Thymus (tissue), 14 donors: ENCODE measurements at places on chromosomes 7 and 10.

DNA sequence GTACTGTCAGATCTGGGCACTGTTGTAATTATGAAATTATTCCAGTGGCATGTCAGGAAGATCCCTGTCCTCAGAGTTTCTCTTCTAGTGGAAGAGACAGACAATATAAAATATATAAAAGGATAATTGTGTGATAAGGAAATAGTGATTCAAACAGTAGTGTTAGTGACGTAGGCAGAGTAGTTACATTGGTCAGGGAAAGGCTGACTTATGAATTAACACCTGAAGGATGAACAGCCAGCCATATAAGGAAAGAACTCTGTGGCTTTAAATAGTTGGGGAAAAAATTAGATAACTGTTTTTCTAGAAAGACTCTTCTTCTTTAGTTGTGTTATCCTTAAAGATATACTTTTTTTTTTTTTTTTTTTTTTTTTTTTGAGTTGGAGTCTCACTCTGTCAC lies 37.7 kb downstream of the WAC start:
- H3K36me3 ChIP-seq: peaks cover 6% of the 10 kb centered on the region
- DNase-seq: no peak
- H3K27me3 ChIP-seq: no peaks in the 10 kb centered on the region
- no peaks in the 10 kb centered on the region for H3K4me1 ChIP-seq

DNA sequence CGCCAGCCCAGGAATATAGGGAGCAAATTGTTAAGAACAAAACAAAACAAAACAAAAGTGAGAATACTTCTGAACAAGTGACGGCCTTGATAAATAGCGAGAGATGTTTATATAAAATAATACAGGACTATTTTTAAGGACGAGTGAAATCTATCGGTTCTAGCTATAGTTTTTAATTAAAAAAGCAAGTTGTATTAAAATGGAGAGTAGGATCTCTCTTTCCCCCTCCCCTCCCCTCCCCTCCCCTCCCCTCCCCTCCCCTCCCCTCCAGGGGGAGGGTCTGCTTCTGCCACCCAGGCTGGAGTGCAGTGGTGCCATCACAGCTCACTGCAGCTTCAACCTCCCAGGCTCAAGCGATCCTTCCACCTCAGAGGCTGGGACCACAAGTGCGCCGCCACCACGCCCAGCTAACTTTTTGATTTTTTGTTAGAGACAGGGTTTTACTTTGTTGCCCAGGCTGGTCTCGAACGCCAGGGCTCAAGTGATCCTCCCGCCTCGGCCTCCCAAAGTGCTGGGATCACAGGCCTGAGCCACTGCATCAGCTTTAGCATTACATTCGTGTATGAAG lies 440 bp upstream of the TCAF1 start:
- H3K4me1 ChIP-seq: peaks cover 17% of the 10 kb centered on the region
- H3K27me3 ChIP-seq: no peaks in the 10 kb centered on the region
- H3K4me3 ChIP-seq: peak overlapping the region; percentile 72
- no peaks in the 10 kb centered on the region for H3K36me3 ChIP-seq
- H3K27ac ChIP-seq: peak overlapping the region; percentile 61

- no peaks in the 10 kb centered on the region for H3K4me1 ChIP-seq
- no peaks in the 10 kb centered on the region for H3K36me3 ChIP-seq
- no peaks in the 10 kb centered on the region for H3K27me3 ChIP-seq
- H3K4me3 ChIP-seq: no peak overlapping the region
These were observed 87.5 kb downstream of the GSAP start for GRCh38 chr7:77328669-77329068.

GRCh38 chr7:87337331-87337730 lies 8.1 kb upstream of the CROT start:
- no peaks in the 10 kb centered on the region for H3K27me3 ChIP-seq
- H3K4me1 ChIP-seq: no peaks in the 10 kb centered on the region
- no peak for DNase-seq
- H3K27ac ChIP-seq: no peak overlapping the region
- H3K36me3 ChIP-seq: no peaks in the 10 kb centered on the region
- H3K4me3 ChIP-seq: no peak overlapping the region

DNA sequence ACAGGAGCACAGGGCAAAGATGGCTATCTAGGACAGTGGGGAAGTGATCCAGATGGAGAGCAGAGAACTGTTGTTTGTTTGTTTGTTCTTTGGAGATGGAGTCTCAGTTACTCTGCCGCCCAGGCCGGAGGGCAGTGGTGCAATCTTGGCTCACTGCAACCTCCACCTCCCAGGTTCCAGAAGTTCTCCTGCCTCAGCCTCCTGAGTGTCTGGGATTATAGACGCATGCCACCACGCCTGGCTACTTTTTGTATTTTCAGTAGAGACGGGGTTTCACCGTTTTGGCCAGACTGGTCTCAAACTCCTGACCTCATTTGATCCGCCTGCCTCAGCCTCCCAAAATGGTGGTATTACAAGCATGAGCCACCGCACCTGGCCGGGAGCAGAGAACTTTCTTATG lies 20.9 kb downstream of the METTL2B start:
- no peaks in the 10 kb centered on the region for H3K27me3 ChIP-seq
- peaks cover 54% of the 10 kb centered on the region for H3K36me3 ChIP-seq
- DNase-seq: no peak
- H3K4me1 ChIP-seq: no peaks in the 10 kb centered on the region
- H3K27ac ChIP-seq: no peak overlapping the region

- H3K4me1 ChIP-seq: peaks cover 43% of the 10 kb centered on the region
- H3K27ac ChIP-seq: peak overlapping the region; percentile 26
These were observed 50.2 kb upstream of the PDCD4 start for GRCh38 chr10:110821508-110821907.

DNA sequence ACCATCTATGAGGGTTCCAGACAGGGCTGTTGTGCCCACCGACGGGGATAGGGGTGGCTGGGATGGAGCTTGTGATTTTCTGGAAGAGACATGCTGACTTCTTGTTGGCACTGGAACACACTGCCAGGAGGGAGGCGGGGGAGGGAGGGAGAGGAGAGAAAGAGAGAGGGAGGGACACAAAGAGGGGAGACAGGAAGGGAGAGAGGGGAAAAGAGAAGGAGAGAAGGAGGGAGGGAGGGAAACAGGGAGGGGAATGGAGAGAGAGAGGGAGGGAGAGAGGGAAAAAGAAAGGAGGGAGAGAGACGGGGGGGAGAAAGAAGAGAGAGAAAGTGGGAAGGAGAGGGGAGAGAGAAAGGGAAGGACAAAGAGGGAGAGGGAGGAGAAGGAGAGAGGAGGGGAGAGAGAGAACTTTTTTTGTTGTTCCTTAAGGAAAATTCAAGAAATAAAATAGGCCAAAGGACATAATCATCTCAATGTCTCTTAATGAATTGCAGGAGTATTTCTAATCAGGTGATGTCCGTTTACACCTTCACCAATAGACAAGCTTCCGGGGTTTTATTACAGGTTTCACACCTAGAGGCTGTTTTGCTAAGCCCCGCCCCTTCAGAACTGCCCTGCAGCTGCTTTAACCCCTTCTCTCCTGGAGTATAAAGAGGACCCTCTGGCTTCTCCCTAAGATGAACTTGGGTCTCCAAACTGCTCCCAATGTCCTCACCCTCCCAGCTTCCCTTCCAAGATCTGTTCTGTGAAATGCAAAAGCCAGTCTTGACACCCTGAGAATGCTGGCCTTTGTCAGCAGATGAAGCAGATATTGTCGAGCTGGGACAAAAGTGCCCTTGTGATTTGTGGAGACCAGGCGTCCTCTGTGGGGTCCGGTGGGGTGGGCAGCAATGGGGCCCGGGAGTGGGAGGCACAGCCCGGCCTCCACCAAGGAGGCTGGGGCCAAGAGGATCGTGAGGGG lies 82.0 kb upstream of the GTF2IRD1 start:
- no peaks in the 10 kb centered on the region for H3K4me1 ChIP-seq
- DNase-seq: no peak
- peaks cover 4% of the 10 kb centered on the region for H3K27me3 ChIP-seq
- no peak overlapping the region for H3K27ac ChIP-seq
- H3K4me3 ChIP-seq: no peak overlapping the region

DNA sequence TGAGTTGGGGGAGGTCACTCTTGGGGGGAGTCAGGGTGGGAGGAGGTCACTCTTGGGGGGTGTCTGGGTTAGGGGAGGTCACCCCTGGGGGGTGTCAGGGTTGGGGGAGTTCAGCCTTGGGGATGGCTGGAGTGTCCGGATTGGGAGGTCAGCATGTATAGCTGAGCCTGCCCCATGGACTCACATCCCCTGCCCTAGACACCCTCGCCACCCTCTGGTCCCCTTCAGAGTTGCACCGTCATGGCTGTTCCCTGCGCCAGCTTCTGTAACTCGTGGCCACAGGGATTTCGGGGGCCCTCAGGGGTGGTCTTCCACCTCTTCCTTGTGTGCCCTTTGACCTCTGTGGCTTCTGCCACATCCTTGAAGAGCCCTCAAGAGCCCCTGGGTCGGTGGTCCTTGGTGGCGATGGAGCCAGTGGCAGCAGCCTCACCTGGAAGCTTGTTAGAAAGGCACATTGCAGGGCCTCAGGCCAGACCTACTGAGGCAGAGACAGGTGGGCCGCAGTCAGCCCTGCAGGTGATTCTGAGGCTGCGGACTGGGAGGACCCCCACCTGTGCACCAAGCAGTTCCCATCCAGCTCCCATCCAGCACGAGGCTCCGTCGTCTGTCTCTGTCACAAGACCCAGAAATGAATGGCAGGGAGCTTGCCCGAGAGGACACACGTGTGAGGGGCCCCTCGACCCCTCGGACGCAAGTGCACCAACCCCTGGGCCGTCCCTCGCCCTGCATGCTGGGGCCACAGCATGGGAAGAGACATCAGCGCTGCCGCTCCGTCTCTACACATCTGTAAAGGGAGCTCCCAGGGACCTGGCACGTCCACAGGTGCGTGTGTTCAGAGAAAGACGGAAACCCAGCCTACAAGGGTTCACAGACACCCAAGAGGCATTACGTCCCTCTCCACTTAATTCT lies 44.7 kb upstream of the SUN1 start:
- H3K27ac ChIP-seq: no peak overlapping the region
- DNase-seq: no peak
- H3K4me3 ChIP-seq: no peak overlapping the region
- H3K36me3 ChIP-seq: peaks cover 22% of the 10 kb centered on the region
- H3K4me1 ChIP-seq: no peaks in the 10 kb centered on the region

GRCh38 chr10:5566614-5567013 lies 41.9 kb downstream of the CALML3 start:
- no peaks in the 10 kb centered on the region for H3K36me3 ChIP-seq
- H3K4me1 ChIP-seq: no peaks in the 10 kb centered on the region
- no peak for DNase-seq
- no peak overlapping the region for H3K4me3 ChIP-seq
- no peak overlapping the region for H3K27ac ChIP-seq

DNA sequence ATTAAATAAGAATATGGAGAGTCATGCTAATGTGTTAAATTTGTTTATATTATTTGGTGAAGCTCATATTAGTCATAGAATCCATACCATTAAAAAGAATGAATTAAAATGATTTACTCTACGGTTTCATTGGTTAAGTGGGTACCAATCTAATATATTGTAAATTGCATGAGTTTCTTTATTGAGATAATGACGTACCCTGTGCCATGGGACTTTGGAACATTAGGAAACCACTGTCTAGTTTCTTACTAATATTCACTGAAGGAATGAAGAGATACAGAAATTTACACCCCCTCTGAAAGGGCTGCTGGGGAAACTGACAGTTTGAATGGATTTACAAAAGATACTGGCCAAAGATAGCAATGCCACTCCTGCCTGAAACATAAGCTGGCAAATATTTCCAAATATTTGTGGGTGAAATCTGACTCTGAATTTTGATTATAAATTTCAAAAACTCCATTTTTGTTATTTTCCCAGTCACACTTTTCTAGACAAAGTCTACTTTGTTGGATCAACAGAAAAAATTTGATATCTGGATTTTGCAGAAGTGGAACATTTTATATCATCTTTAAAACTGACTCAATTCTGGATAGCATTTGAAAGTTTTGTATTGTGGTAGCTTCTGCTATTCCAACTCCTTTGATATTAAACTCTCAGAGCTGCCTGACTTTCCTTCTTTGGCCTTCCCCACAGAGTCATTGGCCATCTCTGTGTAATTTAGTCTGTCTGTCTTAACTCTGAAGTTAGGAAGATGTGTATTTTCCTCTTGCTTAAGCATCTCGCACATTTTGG lies 22.3 kb downstream of the MDFIC start:
- H3K4me1 ChIP-seq: no peaks in the 10 kb centered on the region
- no peaks in the 10 kb centered on the region for H3K36me3 ChIP-seq
- no peak overlapping the region for H3K27ac ChIP-seq
- H3K27me3 ChIP-seq: no peaks in the 10 kb centered on the region
- no peak for DNase-seq

- no peak overlapping the region for H3K4me3 ChIP-seq
- H3K27me3 ChIP-seq: peaks cover 2% of the 10 kb centered on the region
- DNase-seq: no peak
- H3K36me3 ChIP-seq: no peaks in the 10 kb centered on the region
These were observed 40.8 kb upstream of the WIPF3 start for GRCh38 chr7:29765490-29765889.

DNA sequence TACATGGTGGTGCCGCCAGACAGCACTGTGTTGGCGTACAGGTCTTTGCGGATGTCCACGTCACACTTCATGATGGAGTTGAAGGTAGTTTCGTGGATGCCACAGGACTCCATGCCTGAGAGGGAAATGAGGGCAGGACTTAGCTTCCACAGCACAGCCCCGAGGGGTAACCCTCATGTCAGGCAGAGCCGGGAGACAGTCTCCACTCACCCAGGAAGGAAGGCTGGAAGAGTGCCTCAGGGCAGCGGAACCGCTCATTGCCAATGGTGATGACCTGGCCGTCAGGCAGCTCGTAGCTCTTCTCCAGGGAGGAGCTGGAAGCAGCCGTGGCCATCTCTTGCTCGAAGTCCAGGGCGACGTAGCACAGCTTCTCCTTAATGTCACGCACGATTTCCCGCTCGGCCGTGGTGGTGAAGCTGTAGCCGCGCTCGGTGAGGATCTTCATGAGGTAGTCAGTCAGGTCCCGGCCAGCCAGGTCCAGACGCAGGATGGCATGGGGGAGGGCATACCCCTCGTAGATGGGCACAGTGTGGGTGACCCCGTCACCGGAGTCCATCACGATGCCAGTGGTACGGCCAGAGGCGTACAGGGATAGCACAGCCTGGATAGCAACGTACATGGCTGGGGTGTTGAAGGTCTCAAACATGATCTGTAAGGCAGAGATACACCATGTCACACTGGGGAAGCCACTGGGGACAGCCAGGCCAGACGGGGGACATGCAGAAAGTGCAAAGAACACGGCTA lies 104.6 kb upstream of the TNRC18 start:
- peaks cover 56% of the 10 kb centered on the region for H3K36me3 ChIP-seq
- peak overlapping the region; percentile 100 for H3K27ac ChIP-seq
- DNase-seq: no peak
- peak overlapping the region; percentile 82 for H3K4me3 ChIP-seq
- H3K27me3 ChIP-seq: no peaks in the 10 kb centered on the region
- H3K4me1 ChIP-seq: peaks cover 23% of the 10 kb centered on the region

- H3K27ac ChIP-seq: no peak overlapping the region
- H3K27me3 ChIP-seq: peaks cover 50% of the 10 kb centered on the region
- no peaks in the 10 kb centered on the region for H3K36me3 ChIP-seq
- DNase-seq: no peak
- H3K4me1 ChIP-seq: no peaks in the 10 kb centered on the region
These were observed 2.4 kb downstream of the DKK1 start for GRCh38 chr10:52316500-52316899.
